ENCODE measurements at places on chromosomes 12 and 14.
A peak's percentile ranks its signal among the peaks of the same experiment; 100 is the strongest.

GRCh38 chr12:7472060-7472459, 28.1 kb upstream of the CD163L1 start:
- no peak for DNase-seq

- DNase-seq = no peak
These were observed 5.5 kb upstream of the KRT84 start for GRCh38 chr12:52390739-52391617.

GRCh38 chr14:105050551-105050897, 14.7 kb downstream of the GPR132 start:
- no peak for DNase-seq

DNA sequence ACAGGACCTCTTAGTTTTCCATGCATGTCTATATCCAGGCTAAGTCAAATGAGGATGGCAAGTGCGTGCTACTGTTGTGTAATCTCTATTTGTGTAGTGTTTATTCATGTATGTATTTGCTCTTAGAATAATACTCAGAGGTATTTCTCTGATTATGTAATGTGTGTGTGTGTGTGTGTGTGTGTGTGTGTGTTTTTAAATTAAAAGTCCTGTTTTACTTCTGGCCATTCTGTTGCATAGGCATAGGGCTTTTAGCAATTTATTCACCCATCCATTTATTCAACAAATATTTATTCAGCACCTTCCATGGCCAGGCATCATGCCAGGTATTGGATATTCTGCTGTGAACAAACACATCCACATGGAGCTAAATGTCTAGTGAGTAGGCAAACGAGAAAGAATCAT, 63.5 kb downstream of the PELI2 start:
- DNase-seq = no peak

DNA sequence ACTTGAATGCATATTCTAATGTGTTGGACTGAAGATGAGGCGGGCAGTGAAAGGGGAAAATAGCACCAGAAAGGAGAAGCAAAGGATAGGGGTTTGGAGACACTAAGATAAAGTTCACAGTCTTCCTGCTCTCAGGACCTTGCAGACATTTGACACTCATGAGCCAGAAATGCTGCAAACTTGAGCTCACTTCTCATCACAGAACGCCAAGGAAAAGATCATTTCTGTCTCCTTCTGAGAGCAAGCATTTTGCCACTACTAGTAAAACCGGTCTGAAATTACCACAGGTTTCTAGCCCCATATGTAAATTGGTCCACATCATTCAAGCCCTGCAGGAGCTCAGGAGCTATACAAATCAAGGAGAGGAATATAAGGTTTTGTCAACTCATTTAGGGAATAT, 44.6 kb upstream of the ANO2 start:
- no peak for DNase-seq

GRCh38 chr14:29895591-29896083, 32.0 kb downstream of the PRKD1 start:
- DNase-seq = no peak

- DNase-seq = no peak
These were observed 19.3 kb upstream of the KIF26A start for GRCh38 chr14:104119119-104119487.

DNA sequence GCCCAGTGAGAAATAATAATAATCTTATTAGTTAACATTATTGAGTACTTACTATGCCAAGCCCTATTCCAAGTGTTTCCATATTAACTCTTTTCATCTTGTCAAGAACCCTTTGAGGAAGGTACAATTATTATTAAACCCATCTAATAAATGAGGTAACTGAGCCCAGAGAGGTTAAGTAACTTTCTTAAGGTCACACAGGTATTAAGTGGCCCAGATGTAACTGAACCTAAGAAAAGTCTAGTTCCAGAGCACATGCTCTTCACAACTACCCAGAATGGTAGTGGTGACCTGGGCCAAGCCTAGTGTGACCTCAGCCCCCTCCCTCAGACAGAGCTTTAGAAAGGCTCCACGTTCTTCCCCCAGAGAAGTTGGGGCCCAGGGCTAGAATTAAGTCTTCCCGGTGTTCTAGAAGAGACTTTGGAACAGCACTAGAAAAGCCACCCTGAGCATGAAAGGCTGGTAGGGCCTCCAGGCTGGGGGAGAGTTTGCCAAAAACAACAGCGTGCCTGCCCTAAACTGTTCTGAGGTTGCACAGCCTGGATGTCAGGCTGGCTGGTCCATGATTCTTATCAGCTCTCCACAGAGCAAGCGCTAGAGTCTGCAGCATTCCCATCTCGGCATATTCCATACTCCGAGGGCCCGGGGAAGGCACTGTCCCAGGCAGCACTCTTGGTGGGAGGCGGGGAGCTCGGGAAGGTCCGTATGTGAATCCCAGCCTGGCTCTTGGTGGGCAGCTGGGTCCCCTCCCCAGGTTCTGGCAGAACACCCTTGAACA, 41.3 kb upstream of the CTDSP2 start:
- no peak for DNase-seq

DNA sequence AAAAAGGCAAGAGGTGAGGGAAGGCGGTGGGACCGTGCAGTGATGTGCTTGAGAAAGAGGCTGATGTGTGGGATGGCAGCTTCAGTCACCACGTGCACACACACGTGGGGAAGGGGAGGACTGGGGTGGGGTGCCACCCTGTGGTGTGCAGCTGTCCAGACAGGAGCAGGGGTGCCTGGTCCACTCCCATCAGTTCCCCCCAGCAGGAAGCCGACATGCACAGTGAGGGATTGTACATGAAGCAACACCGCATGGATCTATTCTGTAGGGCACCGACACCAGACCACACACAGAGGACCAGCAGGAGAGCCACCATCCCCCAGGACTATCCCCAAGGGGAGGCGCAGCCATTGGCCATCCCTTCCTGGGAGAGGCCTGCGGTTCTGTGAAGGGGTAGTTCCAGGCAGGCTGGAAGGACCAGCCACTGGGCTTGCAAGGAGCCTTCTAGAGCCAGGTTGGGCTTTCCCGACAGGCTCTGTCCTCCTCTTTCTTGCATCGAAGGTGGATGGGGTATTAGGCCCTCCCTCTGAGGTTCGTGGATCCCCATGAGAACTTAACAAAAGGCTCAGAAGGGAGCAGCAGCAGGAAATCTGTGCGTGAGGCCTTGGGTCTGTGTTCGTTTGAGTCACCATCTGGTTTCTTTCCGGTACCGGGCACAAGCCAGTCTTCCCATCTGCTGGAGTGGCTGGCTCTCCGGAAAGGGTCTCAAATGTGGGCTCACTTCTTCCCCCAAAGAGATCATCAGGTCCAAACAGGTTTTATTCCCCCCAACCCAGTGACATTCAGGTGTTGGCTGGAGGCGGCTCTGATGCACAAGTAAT, 59.8 kb downstream of the PLEKHG3 start:
- no peak for DNase-seq

GRCh38 chr12:12214635-12215131, 52.2 kb downstream of the LRP6 start:
- no peak for DNase-seq

GRCh38 chr12:13165617-13166041, 30.9 kb upstream of the EMP1 start:
- peak; percentile 56 for DNase-seq

DNA sequence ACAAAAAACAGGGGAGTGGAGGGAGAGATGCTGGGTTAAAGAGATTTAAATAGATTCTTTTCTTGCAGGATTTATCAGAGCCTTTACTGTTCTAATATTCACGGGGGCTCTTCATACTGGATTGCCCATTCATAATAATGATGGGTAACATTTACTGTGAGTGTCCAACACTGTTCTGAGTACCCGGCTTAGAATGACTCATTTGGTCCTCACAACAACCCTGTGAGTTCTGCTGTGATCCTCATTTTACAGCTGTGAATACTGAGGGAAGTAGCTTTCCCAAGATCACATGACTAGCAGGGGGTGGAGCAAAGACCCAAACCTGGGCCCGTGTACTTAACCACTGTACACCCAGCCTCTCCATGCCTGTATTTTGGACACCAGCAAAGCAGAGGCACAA, 113.4 kb downstream of the NT5DC3 start:
- no peak for DNase-seq

- DNase-seq = no peak
These were observed 182.2 kb upstream of the CRY1 start for GRCh38 chr12:107275530-107275929.

DNA sequence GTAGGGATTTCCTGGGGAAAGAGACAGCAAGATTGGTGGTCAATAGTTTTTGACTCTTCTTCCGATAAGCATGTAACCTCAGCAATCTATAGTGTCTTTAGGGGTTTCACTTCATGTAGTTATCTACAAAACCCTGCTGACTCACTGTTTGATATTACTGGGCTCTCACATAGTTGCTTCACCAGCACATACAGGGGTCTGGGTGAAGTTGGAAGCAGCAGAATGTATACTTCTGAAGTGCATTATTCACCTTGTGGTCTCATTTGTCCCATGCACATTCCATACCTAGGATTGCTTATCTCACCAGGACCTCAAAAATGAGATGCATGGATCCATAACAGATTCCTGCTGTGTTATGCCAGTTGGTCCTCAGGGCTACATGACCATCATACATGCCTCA, 280.0 kb downstream of the LRIG3 start:
- DNase-seq = no peak

DNA sequence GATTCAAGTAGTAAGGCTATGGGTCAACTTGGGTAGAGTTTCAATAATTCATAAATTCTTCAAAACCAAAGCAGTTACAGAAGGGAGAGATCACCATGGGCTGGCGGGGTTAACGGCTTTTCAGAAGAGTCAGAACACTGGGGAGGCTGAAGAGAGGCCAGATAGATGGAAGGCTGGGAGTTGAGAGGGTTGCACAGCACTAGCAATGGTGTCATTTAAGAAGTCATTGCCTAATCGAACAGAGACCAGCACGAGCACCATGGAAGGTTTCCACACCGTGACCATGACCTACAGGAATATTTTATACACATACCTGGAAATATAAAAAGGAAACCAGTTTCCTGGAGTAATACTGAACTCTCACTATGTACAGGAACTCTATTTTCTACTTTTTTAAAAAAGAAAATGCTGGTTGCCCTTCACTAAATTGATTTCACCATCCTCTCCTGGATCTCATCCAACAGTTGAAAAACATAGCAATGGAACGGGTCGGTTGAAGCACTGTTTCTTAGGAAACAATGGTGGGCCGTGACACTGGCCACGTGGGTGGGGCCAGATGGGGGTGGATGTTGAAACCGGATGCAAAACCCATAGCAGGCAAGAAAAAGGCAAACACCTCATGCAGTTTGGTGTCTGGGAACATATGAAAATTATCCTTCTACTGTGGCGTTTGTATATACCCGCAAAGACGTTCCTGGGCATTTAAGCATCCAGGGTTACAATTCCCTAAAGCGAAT, 38.0 kb upstream of the RIN3 start:
- no peak for DNase-seq

GRCh38 chr12:132486168-132486567, 3.8 kb upstream of the FBRSL1 start:
- DNase-seq = no peak
